ENCODE measurements at places on chromosomes 7 and 10.

DNA sequence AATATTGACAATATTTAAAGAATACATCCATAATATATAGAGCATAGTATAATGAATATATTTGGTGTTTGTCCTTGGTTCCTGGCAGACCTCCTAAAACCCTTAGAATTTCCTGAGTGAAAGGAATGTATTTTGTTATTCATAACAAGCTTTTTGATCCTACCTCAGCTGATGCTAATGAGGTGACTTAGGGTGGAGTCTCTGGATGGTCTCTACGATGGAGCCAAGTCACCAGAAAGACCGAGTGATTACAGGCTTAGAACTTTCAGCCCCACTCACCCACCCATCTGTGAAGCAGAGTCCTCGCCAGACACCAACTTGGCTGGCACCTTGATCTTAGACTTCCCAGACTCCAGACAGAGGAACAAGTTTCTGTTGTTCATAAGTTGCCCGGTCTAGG, 35.9 kb downstream of the UPF2 start:
- no peak for DNase-seq

DNA sequence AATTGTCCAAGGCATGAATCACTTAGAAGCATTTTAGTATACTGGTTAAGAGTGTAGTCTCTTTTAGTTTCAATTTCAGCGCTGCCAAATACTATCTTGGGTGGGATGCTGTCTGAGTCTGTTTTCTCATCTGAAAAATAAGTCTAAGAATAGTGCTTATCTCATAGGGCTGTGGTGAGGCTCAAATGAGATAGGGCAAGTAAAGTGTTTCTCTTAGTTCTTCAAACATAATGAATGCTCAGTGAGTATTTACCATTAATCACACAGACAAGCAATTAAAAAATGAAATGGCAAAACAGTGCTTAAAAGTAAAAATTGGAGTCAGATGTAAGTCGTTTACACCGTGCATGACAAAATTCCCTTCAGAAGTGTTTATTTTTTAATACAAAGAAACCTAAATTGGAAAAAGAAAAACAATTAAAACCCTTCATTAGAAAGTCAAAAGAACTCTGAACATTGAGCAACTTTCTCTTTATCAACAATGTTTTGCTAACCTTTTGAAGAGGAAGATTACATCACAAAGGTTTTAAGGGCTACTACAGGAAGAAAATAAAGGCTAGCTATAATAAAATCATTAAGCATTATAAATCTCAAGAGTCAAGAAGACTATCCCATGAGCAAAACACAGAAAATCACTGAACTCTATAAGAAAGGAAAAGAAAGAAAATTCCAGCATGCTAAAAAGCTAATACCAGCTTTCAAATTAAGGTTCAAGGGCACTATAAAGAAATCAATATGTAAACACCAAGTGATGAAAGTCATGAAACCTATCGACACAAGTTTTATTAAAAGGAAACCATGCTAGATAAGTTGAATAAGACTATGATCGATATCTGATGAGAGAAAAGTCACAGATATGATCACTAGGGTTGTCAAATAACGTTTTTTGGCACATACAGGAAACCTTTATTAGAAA, 45.6 kb upstream of the C1GALT1 start:
- DNase-seq, result no peak

- no peak for DNase-seq
These were observed 520 bp upstream of the WNT2 start for GRCh38 chr7:117323305-117323850.

GRCh38 chr10:124992462-124993344, 50.8 kb downstream of the ZRANB1 start:
- no peak for DNase-seq

GRCh38 chr7:19009241-19009935, 108.0 kb downstream of the TWIST1 start:
- DNase-seq, result no peak

- no peak for DNase-seq
These were observed 571.2 kb downstream of the PTPRN2 start for GRCh38 chr7:158016180-158017097.

GRCh38 chr7:148972375-148972774, 55.9 kb downstream of the PDIA4 start:
- DNase-seq, result no peak

DNA sequence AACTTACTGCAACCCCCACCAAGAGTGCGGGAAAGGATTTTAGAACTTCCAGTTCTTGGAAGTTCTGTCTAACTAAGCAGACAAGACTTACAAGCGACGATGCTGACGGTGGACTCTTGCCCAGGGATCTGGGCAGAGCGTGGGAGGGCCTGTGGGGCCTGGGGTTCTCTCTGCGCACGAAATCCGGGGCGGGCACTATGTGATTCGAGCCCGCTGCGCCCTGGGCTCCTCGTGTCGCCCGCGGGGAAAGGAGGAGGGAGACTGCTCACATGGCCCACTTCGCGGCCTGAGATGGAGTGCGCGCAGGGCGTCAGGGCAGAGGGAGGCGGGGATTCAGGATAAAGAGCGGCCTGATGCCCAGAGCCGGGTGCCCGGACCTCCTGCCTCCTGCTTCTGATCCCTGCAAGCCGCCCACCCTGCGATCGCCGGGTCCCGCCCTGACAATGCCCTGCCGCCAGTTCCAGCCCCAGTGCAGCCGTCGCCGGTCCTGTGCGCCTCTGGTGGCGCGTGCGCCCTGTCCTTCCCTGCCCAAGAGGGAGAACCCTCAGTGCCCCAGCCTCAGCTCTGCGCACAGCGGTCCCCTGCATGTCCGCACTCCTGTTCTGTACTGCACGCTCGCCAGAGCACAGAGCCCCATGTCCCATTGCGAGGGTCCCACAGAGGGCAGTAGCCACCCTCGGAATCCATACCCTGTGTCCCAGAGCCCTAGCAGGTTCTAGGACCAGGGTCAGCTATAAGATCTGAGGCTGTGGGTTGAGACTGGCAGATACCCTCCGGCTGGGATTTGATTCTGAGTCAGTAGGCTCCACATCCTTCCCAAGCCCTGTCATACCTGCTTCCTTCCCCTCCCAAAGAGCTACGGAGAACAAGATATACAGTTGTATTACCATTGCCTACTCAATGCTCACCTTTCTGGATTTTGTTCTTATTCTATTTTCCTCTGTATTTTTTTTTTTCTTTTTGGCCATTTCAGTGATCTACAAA, 99.4 kb upstream of the TMEM106B start:
- no peak for DNase-seq

- no peak for DNase-seq
These were observed 346 bp downstream of the TMEM270 start for GRCh38 chr7:73861305-73861704.

- DNase-seq, result no peak
These were observed 779.9 kb downstream of the GRM8 start for GRCh38 chr7:126472825-126473224.

- no peak for DNase-seq
These were observed 688.0 kb upstream of the ZWINT start for GRCh38 chr10:57049096-57049495.

GRCh38 chr7:44388089-44388970, 62.9 kb upstream of the CAMK2B start:
- no peak for DNase-seq

DNA sequence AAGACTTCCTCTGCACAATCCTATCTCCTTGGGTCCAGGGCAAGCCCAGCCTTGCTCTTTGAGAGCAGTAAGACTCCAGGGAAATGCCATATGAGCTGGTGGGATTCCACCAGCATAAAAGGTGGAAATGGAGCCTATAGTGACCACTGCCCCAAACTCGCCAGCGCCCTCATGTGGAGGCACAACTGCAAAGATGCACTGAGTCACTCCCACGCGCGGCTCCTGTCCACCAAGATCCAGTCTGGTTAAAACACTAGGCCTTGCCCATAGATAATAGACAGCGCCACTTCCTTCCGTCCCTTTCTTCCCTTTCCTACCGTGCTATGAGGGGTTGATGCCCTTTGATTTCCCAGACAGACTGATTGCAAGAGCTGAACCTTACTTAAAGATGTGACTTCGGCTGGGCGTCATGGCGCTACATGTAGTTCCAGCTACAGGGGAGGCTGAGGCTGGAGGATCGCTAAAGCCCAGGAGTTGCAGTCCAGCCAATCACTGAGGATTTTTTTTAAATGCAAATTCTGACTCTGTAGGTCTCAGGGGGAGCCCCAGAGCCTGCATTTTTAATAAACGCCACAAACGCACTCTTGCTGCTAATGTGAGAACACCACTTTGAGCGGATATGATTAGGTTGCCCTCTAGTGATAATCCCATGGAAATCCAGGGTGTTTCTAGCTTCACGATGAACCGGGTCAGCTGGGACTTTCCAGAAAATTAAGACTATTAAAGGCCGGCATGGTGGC, 136.5 kb downstream of the EPC1 start:
- DNase-seq, result no peak

DNA sequence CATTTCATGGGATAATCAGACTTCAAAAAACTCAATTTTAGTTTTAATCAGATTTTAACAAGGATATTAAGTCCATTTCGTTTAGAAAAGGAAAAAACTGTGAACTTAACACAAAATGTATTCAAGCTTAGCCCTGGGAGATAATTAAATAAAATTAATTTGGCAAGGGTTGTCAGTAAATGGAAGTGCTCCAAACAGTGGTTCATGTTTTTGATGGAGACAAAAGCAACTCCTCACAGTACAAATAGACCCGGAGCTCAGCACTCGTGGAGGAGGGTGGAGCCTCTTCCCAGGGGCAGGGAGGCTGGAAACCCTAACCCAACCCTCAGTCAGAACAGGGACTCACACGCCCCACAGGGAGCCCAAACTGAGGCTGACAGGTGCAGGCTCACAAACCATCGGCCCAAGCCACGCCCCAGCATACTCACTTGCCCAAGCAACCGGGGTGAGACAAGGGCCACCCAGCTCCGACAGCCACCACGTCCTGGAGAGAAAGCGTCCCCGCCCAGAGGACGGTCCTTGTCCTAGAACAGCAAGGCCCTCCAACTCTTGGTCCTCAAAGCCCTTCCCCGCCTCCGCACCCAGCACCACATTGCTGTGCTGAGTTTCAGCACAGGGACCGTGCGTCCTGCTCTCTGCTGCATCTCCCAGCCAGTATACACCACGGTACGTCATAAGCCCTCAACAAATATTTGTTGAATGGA, 39.8 kb downstream of the MAD1L1 start:
- DNase-seq, result no peak

- DNase-seq, result no peak
These were observed 294.4 kb upstream of the NPVF start for GRCh38 chr7:25522727-25523126.

DNA sequence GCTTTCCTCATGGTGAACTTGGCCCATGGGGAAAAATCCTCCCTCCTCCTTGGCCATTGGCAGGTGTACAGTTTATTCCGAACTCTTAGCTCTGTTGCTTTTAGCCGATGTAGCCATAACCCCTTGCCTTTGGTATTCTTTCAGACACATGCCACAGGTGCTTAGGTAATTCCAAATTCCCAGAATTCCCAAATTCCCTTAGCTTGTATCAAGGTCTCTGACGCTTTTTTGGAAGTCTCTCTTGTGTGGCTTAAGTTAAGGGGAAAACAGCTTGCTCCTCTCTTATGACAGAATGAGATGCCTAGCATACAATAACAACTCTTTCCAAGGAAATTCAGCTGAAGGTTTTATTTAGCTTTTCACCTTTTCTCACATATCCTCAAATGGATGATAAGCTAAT, 68.0 kb downstream of the SUGCT start:
- no peak for DNase-seq

- no peak for DNase-seq
These were observed 106.1 kb downstream of the CLEC2L start for GRCh38 chr7:139629392-139630082.

DNA sequence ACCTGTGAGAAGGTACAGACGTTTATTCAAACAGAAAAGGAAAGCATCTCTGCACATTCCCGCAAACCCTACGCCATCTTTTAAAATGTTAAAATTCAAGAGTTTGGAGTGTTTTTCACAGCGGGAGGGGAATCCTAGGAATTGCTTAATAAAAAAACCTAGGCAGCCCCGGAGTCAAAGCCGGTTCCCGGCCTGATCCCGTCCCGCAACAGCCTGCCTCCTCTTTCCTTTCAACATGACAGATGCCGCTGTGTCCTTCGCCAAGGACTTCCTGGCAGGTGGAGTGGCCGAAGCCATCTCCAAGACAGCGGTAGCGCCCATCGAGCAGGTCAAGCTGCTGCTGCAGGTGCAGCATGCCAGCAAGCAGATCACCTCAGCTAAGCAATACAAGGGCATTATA, 123.0 kb upstream of the VSTM2A start:
- DNase-seq, result no peak

GRCh38 chr7:43584195-43584586, 1.3 kb downstream of the STK17A start:
- DNase-seq, result no peak

- no peak for DNase-seq
These were observed 4.6 kb upstream of the ADCYAP1R1 start for GRCh38 chr7:31047313-31048146.

DNA sequence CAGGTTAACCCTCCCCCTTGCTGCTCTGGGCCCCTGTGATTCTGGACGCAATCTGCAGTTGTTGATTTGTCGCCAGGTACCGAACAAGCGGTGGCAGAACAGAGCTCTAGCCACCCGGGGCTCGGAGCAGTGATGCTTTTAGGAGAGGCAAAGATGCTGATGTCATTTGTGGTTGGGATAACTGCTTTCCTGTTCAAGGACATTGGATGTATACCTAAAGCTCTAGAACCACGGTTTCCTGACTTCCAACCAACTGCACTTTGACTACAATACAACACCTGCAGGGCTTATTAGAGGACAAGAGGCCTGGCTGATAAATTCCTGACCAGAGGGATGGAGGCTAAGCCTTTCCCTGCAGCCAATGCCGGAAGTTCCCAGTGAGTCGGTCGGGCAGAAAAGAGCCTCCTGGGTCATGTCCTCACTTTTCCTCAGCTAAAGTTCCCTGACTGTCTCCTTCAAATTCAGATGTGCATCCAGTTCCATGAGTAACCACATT, 6.5 kb upstream of the RBM20 start:
- DNase-seq, result no peak

GRCh38 chr7:104956753-104957450, 57.1 kb upstream of the KMT2E start:
- DNase-seq, result no peak

DNA sequence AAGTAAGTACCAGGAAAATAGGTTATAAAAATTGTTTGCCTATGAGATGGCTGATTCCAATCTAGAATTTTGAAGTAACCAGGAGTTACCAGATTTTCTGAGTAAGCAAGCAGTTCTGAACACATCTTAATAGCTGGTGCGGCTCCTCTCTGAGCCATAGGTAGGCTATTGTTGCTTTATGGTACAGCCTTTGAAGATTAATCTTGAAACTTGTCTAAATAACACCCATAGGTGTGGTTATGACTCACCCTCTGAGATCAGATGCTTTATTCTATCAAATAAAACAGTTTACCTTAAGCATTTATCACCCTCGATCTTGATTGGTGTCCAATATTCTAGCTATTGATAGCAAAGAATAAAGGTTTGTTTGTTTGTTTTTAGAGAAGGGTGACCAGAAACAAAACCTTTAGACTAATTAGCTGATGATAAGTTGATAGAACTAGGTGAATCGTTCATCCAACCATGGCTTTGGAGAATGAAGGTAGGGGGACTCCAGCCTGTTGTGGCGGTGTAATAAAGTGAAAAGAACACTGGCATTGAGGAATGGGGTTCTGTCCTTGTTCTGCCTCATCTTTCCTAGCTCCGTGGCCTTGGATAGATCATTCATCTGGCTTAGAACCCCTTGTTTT, 72.2 kb downstream of the VTI1A start:
- no peak for DNase-seq

- no peak for DNase-seq
These were observed 46.2 kb downstream of the WDR37 start for GRCh38 chr10:1102416-1102815.

- no peak for DNase-seq
These were observed 177.2 kb upstream of the PODXL start for GRCh38 chr7:131733604-131734003.

- no peak for DNase-seq
These were observed 142.0 kb downstream of the LCOR start for GRCh38 chr10:96973809-96974747.

GRCh38 chr10:16948361-16948760, 131.1 kb upstream of the RSU1 start:
- no peak for DNase-seq

Measured in activated T-helper 1 cell treated with anti-CD3 and anti-CD28 coated beads, Interleukin-2, amount 50 U/mL, for 16 hours (primary cell).